ENCODE measurements at places on chromosomes 1 and 21.
A peak's percentile ranks its signal among the peaks of the same experiment; 100 is the strongest.

- no peak for DNase-seq
Observed at GRCh38 chr1:97247196-97247595, 525.6 kb downstream of the PTBP2 start.

- DNase-seq: no peak
Observed at GRCh38 chr1:36760081-36760480, 274.2 kb downstream of the GRIK3 start.

DNA sequence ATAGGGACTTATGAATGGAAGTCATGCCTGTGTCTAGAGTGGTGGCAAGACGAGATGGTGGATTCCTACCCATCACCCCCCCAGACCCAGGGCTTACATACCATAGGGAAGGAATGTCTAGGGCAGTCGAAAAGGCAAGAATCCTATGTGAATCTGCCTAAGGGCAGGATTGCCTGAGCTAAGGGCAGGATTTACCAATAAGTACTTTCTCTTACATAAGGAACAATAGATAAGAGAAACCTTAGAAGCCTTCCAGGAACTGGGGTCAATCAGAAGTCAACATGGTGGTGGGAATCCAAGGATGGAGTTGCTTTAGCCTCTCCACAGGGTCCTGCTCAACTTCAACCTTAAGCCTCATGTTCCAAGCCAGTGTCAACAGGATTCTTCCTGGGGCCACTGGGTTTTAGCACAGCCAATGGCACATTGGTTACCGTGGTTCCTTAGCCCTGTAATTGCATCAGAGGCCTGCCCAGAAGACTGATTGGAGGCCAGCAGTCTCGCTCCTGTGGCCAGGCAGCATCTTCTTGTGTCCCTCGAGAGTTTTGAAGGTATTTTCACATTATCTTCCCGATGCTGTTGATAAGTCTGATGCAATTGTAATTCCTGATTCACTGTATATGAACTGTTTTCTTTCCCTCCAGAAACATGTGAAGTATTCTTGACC is 20.7 kb downstream of the BACE2 start:
- no peak for DNase-seq

- peak; percentile 69 for DNase-seq
Observed at GRCh38 chr1:98048244-98048643, 127.4 kb upstream of the DPYD start.

DNA sequence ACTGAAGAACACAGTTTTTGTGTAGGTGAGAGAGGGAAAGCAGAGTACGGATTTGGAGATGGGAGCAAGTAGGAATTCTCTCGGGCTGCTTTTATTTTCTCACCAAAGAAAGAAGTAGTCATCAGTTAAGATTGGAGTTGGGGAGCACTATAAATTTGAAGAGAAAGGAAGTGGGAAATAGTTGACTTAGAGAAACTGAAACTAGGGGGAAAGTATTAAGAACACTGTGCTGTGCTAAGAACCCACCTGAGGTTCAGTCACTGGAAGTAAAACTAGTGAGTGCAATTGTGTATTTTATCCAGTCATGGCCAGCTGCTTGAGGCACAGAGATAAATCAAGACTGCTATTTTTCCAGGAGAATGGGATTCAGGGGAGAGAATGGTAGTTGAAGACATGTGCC is 37.4 kb downstream of the CLCC1 start:
- DNase-seq: no peak

DNA sequence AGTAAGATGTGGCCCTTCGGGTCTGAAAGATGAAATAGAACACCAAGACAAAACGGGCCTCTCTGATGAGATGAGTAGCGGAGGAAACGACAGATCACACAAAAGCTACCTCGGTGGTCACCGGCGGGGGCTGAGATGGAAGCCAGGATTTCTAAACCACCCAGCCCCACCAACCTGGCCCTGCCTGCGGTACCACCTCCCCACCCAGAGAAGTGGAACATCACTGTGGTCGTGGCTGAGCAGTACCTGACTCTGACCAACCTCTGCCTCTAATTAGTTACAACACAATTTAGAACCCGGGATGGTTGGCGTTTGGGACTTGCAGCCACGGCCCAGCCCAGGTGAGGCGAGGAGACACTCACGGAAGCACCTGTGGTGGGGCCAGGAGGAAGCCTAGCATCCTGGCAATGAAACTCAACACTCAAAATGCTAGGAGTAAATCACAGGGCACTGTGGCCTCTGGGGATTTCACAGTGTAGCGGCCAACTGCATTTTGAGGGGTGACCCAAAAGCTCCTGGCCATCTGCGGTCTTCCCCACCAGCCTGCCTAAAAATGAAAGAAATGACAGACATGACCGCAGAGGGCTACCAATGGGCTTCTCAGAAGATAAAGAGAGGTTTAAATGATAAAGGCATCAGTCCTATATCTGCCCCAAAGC is 73.4 kb downstream of the ITPKB start:
- no peak for DNase-seq

All from NCI-H2171 treated with DMSO at 0.1 percent for 48 hours (cell line).